HS-27A (cell line): ENCODE measurements at places on chromosomes 12 and 14.

DNA sequence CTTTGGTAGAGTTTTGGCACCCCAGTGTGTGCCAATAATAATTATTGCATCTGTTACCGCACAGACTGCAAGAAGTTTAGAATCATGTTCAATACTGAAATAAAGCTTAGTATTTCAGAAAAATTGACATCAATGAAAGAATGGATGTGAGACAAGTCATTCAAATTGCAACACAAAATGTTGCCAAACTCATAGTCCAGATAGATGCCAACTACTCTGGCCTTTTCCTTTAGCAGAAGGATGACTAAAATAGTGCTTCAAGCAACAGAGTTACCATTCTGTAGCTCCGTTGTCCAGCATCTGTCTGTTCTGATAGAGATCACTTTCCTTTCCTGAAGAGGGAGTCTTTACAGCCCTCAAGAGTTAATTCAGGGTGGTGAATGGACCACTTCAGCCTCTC lies 77.5 kb downstream of the LIN7A start:
- no peak for DNase-seq

DNA sequence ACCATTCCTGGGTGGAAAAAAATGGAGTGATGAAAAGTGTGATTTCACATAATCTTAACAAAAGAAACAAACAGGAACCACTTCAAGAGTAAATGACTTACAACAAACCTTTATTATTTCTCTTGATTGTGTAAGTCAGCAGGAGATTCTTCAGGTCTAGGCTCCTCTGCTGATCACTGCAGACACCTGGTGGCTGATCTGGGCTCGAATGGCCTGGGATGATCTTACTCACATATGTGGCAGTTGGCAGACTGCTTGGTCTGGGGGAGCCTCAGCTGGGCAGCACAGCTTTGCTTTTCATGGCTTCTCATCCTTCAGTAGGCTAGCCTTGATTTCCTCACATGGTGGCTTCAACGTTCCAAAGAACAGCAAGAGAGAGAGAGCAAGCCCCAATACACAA lies 215.4 kb upstream of the PRICKLE1 start:
- DNase-seq: no peak

DNA sequence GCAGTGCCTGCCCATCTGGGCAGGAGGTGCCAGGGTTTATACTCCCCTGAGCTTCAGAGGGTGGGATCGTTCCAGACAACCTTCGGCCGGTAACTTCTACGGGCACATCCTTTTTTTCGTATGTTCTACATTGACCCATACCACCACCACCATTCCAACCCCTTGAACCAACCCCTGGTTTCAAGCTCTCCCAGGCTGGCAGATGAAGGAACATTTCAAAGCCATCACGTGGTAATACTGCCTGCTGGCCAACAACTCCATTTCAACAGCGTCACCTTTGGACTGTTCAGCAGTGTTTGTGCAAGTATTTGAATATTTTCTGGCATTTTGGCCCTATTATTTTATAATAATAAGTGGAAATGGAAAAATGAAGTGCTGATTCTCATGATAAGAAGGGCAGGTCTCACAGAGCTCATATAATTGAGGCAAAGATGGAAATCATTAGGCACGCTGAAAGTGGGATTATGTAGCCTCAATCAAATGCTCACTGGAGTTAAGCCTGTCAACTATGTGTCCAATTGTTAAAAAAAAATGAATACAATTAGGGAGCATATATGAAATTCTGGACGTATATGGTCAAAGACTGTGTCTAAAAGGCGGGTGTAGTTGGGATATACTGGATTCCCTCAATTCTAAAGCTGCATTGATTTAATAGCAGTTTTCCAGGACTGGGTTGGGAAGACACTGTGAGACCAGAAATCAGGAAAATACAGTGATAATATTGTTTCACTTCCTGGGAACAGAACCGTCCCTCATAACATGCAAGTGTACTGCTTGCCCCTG lies 162.1 kb downstream of the ZFP36L1 start:
- no peak for DNase-seq

DNA sequence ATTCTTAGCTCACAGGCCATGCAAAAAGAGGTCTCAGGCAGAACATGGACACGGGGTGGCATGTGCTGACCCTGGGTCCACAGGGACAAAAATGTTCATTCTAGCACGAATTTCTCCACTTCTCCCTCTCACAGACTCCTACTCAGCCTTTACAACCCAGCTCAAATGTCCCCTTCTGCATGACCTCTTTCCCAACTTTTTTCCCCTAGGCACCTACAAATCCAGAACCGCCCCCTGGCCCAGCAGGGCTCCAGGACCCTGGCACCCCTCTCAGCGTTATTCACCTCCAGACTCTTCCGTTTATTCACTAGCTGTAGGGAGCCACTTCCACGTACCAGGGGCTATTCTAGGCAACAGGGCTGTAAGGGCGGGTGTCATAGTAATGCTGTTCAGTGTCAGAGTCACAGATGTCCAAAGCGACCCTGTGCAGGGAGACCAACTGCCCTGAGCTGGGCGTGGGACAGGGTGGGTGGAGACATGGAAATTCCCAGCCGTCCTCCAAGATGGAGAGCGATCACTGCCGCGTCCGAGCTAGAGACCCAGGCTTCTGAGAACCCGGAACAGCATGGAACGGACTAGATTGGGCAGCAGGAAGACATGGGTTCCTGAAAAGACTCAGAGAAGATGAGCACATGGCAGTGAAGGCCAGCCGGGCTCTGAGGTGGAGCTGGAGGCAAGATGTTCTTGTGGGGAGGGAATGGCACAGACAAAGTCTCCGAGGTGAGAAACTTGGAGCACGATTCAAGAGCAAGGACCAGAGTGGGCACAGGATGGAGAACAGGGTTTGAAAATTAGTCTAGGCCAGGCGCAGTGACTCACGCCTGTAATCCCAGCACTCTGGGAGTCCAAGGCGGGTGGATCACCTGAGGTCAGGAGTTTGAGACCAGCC lies 274.9 kb upstream of the RTL1 start:
- no peak for DNase-seq

DNA sequence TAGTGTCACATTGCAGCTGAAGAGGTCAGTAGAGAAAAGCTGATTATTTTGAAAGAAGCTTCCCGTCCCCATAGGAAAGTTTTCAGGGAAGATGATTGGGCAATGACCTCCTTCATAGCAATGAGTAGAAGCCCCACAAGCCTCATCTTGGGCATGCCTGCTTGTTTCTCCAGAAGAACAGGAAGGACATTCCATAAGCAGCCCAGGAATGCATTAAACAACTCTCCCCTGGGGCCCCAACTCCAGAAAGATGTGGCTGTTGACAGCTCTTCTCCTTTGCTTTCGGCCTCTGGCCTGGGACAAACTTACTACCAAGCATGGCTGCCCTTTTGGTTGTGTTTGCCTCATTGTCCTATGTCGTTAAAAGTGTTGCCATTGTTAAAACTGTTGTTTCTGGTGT lies 5.7 kb upstream of the VDR start:
- no peak for DNase-seq

GRCh38 chr14:41642367-41642766 lies 35.7 kb downstream of the LRFN5 start:
- DNase-seq: no peak

- DNase-seq: no peak
Measured at GRCh38 chr14:72516936-72517700, 376.8 kb downstream of the DPF3 start.

GRCh38 chr12:78483767-78484315 lies 380.7 kb upstream of the SYT1 start:
- no peak for DNase-seq

DNA sequence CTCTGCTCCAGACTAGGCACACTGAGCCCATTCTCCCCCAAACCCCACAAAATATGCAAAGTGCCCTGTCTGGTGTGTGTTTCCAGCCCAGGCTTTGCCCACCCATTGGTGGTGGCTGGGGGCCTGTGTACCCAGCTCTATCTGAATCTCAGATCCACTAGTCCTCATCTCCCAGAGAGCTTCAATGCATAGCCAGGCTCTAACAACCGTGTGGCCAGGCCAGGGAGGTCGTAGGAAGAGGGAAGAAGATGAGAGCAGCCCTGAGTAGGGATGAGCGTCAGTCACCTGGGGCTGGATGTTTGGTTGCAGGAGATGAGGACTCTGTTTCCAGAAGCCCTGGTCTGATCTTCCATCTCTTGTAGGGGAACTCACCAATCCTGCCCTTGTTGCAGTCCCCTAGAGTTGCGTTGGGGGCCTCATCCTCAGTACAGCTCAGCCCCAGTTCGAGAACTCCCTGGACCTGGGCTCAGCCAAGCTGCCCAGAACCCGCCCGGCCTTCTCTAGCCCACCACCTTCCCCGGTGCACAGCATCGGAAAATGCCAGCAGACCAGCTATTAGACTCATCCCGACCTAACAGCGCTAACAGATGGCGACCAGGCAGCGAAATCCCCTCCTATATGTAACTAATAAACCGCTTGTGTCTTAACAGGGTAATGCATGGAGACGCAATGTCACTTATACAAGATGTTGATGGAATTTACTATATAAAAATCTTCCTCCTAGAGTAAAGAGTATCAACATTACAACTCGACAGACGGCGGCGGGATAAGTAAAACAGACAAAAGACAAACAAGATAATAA lies 3.2 kb upstream of the LHX5 start:
- no peak for DNase-seq

DNA sequence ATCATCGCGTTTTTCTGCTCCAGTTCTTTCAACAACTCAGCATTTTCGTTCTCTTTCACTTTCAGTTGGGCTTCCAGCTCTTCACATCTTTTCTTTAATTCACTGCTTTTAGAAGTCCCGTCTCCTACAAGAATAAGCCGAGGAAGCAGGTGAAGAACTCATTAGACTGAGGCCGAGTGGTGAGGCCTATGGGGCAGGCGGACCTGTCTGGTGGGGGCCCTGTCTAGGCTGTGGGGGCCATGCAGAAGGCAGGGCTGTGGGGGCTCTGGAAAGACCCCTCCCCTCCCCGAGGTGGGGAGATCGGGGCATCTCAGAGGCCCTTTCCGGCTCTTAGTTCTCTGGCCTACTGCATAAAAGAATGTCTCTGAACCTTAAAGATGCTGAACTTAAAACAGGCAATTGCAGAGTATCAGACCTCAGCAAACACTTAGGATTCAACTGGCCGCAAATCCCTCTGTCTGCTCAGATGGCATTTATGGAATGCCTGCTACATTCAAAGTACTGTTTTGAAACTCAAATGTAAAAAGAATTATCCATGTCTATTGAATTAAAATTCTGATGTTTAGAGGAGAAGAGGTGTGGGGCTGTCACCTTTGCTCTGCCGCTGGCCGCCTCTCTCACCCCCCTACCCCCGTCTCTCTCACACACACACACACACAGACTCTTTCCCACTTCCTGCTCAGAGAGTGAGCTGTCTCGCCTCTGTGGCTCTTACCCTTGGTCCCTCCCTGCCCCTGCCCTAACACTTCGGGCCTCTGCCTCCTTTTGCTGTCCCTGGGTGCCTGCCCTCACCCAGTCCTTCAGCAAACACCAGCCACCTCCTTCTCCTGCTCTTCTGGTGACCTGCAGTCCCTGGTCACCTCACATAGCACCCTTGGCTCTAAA lies 34.7 kb downstream of the CCDC92 start:
- DNase-seq: no peak
